ENCODE measurements at places on chromosomes 2 and 18.

DNA sequence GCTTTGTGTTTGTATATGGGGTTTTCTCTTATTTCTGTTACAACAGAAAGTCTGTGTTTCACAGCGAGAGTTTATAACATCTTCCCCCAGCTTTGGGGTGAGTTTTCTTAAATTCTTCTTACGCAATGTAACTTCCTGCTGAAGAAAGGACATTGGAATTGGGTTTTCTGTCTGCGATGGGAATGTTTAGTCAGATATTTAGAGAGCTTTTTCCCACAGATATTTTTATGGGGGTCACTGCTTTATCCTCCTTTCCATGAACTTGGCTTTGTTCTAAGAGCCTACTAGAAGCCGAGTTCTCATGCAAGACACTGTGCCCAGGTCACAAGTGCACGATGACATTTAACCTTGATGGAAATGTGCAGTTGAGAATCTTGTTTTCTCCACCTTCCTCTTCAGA lies 22.1 kb downstream of the B3GNT2 start:
- DNase-seq = no peak

- DNase-seq = no peak
Observed at GRCh38 chr2:124289615-124290014, 264.5 kb downstream of the CNTNAP5 start.

GRCh38 chr2:231188506-231189170 lies 9.8 kb upstream of the ARMC9 start:
- DNase-seq = no peak

GRCh38 chr2:218960309-218961165 lies 1.1 kb downstream of the CDK5R2 start:
- no peak for DNase-seq

DNA sequence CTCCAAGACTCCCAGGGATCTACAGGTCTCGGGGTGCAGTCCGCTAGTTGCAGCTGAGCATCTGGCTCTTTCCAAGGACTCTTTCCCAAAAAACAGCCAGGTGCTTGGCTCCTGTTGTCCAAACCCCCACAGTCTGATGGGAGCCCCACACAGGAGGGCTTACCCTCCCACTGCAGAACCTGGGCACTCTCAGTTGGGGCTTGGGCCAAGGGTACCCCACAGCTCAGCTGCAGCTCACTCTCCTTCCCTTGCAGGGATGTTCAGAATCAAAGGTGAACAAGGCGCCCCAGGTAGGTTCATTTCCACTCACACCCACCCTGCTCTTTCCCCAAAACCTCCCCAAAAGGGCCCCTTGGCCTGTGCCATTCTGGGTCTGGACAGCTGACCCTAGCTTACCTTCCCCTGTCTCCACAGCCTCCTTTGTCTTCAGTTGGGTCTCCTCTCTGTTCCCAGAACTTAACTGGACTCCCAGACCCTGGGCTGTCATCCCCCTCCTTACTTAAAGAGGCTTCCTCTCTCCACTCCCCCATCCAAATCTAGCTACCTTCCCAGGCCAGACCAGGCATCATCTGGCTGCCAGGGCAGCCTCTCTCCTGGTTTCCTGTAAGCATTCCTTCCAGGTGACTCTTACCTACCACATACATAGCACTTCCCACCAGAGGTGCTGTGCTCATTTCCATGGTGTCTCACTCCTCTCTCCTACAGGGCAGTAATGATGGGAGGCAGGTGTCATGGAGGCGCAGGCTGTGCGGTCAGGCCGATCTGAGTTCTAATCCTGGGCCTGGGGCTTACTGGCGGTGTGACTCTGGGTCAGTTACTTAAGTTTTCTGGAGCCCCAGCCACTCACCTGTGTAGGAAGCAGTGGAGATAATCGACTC lies 29.5 kb downstream of the MARCO start:
- DNase-seq = no peak

GRCh38 chr2:195505701-195506100 lies 151.3 kb upstream of the SLC39A10 start:
- no peak for DNase-seq

DNA sequence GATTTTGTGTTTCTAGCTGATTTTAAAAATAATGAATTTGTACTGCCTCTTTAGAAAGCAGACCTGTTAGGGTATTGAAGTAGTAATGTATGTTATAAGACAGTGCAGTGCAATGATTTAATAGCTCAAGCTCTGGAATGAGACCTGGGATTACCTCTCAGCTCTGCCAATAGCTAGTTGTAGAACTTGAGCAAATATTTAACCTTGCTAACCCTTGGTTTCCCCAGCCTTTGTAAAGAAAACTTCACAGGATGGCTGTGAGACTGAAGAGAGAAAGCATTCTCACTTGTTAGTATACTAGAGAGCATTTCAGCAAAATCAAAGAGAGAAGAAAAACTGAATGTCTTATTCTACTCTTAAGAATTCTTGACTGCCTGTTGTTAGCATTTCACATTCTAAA lies 293.9 kb downstream of the KIAA1328 start:
- DNase-seq = no peak
